Renal cortex interstitium (tissue), 15 donors: ENCODE measurements at places on chromosomes 5 and 9. TPM values are rescaled to one million over a fixed set of nuclear protein-coding genes. Genes with fewer than 3 reads are reported as not detected.

- no peak for DNase-seq
Observed at GRCh38 chr9:128707446-128707845, 5.1 kb downstream of the PKN3 start.

The JAK2 gene
- polyA plus RNA-seq = 13.4 TPM

GRCh38 chr5:120600639-120601038 lies 136.5 kb downstream of the PRR16 start:
- DNase-seq = no peak

DNA sequence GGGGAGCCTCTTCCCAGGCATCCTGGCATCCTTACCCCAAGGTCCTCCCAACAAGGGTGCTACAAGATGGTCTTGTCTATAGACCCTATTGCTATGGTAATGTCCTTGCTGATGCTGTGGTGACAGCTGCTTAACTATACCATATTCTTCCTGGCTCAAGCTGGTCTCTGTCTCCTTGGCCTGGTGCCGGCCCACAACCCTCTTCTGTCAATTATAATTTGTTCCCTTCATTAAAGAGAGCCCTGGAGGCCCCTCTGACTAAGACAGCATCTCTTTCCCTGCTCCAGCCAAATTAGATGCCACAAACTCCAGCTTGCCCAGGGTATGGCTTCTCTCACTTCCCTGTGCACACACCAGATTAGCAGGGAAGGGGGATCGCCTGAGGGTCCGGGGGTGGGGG lies 86.7 kb downstream of the PSD2 start:
- no peak for DNase-seq

The PRRX2 gene
- 1.3 TPM for polyA plus RNA-seq

- no peak for DNase-seq
Observed at GRCh38 chr9:115262952-115263351, 145.0 kb upstream of the TNC start.

GRCh38 chr5:153613144-153613543 lies 122.7 kb downstream of the GRIA1 start:
- DNase-seq = no peak

DNA sequence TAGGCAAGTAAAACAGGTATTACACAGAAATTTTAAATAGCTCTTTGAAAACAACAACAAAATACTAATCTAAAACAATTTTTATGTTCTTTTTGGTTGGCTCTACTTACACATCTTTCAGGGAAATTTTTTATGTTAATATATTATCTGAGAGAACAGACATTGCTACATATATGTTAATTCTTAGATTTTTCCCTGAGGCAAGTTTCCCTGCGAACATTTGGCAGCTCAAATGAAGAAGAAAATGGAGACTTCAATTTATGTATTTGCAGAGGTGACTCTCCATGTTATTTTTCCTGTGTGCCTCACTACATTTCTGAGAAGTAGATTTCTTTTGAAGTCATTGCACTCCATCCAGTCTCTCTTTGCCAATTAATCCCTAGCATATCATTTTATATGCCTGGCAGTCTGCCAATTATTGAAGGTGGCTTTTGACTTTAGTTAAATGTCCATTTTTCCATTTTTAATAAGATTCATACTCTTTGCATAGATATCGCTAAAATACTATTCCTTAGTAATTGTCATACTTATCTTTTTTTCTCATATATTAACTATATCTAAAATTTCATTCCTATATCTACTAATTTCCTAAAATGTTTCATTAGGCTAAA lies 908.2 kb upstream of the CDH10 start:
- DNase-seq = no peak

- no peak for DNase-seq
Observed at GRCh38 chr5:172336676-172337285, 53.2 kb upstream of the UBTD2 start.

DNA sequence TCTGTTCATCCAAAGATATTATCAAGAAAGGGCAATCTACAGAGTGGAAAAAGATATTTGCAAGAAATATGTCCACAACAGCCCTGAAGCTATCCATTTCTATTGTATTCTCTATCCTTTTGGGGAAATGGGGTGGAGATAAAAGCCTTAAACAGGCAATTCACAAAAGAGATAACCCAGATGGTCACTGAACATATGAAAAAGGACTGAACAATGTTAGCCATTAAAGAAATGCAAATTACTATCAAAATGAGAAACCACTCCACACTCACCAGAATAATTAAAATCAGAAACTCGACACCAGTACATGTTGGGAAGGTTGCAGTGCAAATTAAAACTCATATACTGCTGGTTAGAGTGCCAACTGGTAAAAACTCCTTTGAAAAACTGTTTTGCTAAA lies 955.2 kb upstream of the DMAC1 start:
- no peak for DNase-seq

The UNC13B gene
- 26.9 TPM for polyA plus RNA-seq

The PALM2AKAP2 gene
- 8.9 TPM for polyA plus RNA-seq

DNA sequence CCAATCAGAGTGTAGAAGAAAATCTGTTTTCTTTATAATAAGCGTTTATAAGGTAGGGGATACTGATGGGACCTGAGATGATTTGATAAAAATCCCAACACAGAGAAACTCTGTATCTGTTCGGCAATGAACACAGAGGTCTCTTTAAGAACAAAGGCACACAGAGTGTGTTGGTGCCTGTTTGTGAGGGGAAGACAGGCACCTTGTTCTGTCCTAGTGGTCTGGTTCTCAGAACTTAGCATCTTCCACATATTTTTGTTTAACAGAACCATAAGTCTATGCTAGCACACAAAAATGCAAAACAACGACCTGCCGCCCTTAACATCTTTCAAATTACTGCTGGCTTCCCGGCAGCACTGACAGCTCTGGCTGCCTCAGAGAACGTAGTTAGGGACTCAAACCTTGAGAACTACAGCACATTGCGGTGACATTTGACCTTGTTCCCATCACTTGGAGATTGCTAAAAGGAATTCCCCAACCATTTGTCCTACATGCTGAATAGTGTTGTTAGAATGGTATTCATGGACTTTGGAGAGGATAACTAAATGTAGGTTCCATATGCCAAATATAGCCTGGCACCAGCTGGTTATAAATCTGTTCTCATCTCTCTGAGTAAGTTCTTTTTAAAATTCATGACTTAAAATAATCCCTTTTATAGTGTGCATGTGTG lies 871.7 kb upstream of the TYRP1 start:
- DNase-seq = no peak

DNA sequence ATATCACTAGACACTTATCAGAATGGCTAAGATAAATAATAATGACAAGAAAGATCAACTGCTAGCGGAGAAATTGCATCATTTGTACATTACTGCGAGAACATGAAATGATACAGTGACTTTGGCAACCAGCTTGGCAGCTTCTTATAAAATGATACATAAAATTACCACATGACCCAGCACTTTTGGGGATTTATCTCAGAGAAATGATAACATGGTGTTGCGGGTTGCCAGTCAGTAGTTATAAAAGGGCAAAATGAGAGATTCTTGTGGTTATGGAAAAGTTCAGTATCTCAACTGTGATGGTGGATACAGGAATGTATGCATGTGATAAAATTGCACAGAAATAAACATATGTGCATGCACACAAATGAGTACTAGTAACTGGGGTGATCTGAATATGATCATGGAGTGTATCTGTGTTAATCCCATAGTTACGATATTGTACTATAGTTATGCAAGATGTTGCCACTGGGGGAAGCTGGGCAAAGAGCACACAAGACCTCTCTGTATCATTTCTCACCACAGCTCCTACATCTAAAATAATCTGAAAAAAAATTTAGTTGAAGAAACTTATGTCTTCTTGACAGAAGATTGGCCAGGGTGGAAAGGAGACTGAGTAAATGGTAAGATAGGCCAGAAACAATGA lies 128.9 kb downstream of the NXNL2 start:
- no peak for DNase-seq

The GRPEL2 gene
- polyA plus RNA-seq = 19.8 TPM

DNA sequence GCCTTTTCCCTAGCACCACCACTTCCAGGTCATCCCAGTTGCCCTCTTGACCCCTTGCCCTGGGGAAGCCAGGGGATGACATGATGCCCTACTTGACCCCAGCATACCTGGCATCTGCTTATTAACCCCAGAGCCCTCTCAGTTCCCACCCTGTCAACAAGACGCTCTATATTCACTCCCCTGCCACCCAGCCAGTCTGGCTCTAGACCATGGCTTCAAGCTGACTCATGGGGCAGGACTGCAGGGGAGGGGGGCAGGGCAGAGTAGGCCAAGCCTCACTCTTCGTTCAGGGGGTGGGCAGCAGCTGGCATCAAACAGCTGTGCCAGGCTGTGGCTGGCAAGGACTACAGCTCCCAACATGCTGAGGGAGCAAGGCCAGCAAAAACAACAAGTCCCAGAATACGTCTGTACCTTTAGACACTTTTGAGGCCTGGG lies 5.3 kb downstream of the ATOSB start:
- no peak for DNase-seq

GRCh38 chr5:35745193-35745592 lies 111.5 kb upstream of the IL7R start:
- DNase-seq = no peak

GRCh38 chr9:111598733-111599091 lies 735 bp downstream of the PTGR1 start:
- no peak for DNase-seq

DNA sequence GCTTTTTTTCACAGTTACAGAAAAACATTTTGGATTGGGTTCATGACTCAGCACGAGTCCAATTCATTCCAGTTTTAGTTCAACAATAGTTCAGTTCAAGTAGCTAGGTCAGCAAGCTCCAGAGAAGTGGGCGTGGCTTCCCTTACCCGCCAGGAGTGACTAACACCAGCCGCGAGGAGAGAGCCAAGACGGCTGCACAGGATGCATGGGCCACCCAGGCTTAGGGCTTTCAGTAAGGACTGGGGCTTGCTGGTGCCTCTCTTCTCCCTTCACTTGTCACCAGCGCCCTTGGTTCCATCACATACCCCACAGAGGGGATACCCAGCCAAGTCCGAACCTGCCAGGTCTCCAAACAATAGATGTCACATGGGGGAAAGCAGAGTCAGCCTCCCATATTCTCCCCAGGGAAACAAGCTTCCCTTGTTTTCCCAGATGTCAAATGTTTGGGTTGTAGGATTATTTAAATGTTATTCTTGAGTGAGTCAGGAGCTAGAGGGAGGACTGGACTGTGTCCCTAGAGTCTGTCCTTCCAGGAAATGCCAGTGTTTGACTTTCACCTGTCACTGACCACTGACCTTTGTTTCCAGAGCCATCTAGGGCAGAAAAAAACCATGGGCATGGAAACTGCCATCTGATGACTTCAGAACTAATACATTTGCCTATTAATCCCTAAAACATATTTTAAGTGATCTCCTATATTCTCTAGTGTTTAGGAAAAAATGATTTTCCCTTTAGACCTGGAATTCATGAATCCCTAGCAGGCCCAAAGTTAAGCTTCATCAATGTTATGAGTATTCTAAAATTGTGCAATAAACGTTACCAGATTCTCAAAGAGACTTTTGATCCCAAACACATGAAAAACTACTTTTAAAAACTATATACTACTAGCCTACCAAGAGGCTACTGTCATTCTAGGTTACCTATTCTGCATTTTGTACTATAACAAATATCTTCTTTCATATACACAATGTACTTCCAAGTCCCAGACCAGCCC lies 51.9 kb downstream of the NIPAL4 start:
- peak; percentile 72 for DNase-seq

GRCh38 chr9:78572266-78572665 lies 275.3 kb downstream of the PSAT1 start:
- no peak for DNase-seq

DNA sequence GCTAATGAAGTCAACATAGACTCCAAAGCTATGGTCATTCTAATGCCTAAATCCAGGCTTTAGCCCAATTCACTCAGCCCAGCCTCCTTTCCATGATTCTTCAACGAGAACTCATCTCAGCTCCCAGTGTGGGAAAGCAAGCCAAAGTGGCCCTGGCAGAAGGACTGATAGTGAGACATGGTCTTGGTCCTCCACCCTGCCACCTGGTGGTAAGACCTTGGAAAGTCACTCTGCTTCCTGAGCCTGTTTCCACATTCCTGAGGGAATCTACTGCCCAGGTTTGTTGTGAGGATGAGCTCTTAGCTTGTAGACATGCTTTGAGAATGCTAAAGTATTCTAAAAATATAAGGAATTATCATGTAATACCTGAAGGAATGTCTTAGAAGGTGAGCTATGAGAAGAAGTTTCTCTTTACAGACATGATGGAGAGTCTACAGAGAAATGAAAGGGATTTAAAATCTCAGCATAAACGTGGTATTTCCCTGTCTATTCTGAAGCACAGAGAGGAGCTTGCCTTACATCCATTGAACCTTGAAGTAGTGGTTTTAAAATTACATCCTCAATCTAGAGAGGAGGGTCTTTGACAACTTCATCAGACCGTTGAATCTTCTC lies 173.5 kb downstream of the TRIM32 start:
- DNase-seq = peak; percentile 13

DNA sequence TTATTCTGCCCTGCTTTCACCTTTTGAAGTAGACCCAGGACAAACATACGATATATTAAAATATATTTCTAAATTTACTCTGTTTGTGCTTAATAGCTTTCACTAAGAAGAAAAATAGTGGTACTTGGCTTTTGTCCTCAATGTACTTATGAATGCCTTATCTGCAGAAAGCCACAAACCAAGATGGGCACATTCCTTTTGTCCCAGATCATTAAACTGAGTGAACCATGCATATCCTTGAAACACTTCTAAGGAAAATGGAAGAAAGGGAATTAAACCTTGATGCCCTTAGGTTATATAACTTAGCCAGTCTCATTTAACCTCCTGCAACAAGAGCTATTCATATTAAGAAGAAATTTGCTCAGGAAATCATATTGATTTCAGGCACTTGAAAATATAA lies 553.8 kb upstream of the CDH9 start:
- DNase-seq = no peak

The ZNF366 gene
- 4.2 TPM for polyA plus RNA-seq

GRCh38 chr9:138051586-138052321 lies 174.2 kb downstream of the CACNA1B start:
- DNase-seq = no peak

DNA sequence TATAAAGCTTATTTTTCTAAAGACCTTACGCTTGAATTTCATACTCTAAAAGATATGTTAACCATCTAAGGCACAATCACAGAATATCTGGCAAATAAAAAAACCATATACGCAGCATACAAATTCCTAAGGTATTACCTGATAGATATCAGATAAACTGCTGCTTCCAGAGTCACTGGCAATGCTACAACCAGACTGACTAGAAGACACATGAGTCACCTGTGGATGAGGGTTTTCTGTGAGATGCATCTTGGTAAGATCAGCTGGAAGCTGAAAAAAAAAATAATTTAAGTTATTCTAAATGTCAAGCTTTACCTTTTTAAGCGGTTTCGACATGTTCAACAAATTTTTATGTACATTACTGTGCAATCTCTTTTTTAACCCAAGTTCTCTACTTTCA lies 113.8 kb downstream of the RAPGEF6 start:
- no peak for DNase-seq

The SLC36A1 gene
- 10.1 TPM for polyA plus RNA-seq

- DNase-seq = no peak
Observed at GRCh38 chr5:151022511-151023018, 2.2 kb downstream of the GPX3 start.
